Femur (tissue), 1 donor: ENCODE measurements at places on chromosomes 1 and 21.

DNA sequence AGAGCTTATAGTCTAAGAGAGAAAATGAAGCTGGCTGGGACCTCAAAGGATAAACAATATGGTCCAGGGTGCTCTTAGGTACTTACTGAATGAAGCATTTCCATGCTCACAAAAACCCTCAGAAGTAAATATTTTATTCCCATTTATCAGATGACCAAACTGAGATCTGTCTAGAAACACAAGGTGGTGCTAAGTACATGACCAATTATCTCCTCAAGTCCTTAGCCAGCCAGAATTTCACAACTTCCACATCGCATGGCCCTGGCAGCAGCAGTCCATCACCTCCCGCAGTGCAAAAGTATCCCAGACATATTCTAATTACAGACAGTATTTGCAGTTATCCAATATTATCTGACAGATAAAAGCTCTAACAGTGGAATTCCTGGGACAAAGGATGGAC, 321.7 kb upstream of the PROX1 start:
- no peak for DNase-seq

DNA sequence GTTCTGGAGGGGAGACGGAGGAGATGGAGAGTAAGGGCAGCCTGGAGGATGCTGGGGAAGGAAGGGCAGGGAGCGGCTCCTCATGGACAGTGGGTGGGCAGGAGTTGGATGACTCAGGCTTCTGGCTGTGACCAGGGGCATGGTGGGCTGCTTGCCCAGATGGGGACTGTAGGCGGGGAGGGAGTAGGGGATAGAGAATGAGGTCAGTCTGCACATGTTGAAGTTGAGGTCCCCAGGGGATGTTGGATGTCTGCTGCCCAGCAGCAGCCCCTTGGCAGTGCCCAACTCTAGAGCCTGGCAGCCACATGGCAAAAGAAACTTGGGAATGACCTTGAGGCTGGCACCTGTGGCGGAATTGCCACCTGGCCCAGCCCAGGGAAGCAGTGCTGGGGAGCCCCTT, 6.4 kb downstream of the SELENON start:
- DNase-seq: peak; percentile 78

- no peak for DNase-seq
Observed at GRCh38 chr1:36024847-36025246, 59.0 kb upstream of the TEKT2 start.

DNA sequence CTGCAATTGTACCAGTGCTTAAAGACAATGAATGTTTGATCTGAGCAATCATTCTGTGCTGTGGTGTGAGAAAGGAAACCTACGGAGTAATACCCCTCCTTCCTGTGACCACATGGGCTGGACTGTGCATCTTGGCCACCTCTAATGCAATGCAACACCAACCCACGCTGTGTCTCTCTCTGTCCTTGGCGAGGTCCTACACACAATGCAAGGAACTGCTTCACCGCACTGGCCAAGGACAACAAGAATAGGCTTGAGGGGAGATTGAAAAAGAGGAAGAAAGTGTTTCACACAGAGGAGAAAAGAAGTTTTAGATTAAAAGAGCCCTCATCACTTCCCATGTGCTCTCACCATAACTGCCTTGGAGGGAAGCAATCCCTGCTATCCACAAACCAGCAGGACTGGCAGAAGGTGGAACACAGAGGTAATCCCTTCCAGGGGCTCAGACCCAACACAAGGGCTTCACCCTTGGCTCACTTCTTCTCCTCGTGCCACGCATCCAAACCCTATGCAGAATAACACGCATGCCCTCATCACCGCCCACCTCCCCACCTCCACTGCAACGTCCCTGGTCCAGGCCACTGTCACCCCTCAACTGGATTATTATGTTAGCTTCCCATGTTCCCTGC, 112.5 kb upstream of the ERG start:
- DNase-seq: no peak

GRCh38 chr1:206114692-206115640, 2.2 kb downstream of the AVPR1B start:
- no peak for DNase-seq

DNA sequence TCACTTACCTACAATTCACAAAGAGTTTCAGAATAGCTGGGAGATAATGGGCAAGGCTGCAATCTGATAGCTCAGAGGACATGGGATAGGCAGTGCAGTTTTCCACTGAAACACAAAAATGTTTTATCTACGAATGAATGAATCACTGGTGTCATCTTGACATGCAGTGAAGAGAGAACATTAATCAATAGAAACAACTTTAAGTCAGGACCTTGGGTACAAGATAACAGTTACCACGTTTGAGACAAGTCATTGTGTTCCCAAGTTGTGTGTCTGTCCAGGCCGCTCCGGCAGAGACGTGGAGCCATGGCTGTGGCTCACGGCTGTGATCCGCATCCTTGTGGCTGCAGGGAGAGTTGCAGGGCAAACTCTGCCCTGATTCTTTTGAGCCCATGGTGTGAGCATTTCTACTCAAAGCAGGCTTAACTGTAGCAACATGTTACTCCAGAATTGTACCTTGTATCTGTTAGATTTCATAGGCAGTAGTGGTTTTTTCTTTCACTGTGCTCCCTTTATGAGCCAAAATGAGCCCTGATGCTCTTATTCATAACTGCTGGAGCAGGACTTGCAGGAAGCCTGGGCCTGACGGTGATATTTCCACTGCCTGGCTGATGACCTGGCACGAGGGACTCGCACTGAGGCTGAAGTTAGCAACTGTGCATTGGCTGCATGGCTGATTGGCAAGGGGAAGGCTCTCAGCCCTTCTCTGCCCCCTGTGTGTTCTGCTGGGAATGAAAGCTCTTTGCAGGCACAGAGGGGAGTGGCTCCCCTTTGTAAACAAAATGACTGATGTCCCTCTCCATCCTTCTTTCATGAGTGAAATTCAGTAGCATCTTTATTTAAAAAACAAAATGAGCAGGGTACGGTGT, 465.2 kb downstream of the AJAP1 start:
- DNase-seq: no peak

DNA sequence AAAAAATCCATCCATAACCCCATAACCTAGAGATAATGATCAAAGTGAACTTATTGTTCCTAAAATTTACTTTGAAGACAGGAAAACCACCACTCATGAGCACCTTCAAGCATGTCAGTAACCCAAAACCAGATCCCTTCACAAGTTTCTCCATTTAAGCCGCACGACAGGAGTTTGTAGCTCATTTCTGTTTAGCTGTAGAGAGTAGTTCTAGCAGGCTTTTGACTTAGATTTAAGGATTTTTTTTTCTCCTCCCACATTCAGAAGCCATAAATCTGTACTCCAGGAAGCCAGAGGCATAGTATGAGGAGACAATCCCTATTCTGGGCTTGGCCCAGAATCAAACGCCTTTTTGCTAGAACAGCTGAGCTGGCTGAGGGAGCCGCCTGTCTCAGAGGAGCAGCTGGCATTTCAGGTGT, 25.6 kb downstream of the TOMM20 start:
- no peak for DNase-seq

- DNase-seq: no peak
Observed at GRCh38 chr1:221699577-221699976, 42.3 kb downstream of the DUSP10 start.

DNA sequence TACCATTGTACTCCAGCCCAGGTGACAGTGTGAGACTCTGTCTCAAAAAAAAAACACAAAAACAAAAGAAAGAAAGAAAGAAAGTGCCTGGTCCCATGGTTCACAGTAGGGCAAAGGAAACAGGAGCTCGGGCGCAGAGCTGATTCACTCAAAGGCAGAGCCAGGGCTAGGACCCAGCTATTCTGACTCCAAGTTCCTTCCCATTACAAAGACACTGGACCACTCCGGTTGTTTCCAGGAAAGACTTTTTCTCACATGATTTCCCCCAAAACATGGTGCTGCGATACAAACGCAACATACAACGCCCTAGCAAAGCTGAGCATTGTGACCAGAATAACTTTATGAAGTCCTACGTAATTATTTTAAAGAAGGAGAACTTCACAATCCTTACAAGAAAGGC, 10.7 kb downstream of the ABCG1 start:
- no peak for DNase-seq

DNA sequence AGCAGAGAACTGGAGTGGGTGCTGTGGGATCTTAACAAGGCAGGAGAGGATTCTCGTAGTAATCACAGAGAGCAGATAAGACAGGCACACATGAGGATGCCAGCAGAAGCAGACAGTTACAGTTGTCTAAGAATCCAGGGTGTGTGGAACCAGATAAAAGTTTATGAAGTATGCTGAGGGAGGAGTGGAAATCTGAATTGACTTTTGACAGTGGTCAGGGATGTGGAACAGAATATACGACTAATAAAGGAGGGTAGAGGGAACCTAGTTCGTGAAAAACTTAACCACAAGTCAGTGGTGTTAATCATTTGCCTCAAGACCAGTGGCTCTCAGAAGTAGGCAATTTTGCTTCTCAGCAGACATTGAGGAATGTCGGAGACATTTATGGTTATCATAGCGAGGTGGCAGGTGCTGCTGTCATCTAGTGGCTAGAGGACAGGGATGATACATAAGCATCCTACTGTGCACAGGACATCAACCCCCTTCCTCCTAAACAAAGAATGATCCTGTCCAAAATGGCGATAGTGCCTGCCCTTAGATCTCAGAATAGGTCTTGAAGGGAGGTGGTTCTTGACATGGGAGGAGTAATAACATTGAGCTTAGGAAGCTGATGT, 3.0 kb downstream of the LRRC8D start:
- no peak for DNase-seq

DNA sequence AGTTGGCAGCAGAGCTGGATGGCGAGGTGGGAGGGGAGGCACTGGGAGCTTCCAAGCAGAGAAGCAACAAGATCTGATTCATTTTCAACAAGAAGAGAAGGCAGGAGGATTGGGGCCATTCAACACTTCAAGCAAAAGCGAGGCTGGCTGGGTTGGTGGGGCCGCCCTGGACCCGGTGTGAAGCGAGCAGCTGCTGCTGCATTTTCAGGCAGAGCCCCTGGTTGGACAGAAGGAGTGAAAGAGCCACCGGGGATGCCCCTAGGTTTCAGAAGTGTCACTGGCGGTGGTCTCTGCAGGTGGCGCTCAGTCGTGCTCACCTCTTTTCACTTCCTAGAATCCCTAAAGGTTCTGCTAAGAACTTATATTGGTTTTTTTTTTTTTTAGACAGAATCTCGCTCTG, 18.0 kb downstream of the SLC2A7 start:
- no peak for DNase-seq

GRCh38 chr1:194813096-194813495, 1626.7 kb upstream of the B3GALT2 start:
- no peak for DNase-seq

GRCh38 chr1:85898861-85899260, 190.6 kb upstream of the ZNHIT6 start:
- DNase-seq: no peak

- DNase-seq: no peak
Observed at GRCh38 chr21:20108976-20109540, 889.2 kb upstream of the NCAM2 start.

GRCh38 chr1:161747801-161748200, 1.8 kb upstream of the DUSP12 start:
- DNase-seq: no peak

- peak; percentile 17 for DNase-seq
Observed at GRCh38 chr1:21829294-21829693, 17.2 kb downstream of the LDLRAD2 start.

DNA sequence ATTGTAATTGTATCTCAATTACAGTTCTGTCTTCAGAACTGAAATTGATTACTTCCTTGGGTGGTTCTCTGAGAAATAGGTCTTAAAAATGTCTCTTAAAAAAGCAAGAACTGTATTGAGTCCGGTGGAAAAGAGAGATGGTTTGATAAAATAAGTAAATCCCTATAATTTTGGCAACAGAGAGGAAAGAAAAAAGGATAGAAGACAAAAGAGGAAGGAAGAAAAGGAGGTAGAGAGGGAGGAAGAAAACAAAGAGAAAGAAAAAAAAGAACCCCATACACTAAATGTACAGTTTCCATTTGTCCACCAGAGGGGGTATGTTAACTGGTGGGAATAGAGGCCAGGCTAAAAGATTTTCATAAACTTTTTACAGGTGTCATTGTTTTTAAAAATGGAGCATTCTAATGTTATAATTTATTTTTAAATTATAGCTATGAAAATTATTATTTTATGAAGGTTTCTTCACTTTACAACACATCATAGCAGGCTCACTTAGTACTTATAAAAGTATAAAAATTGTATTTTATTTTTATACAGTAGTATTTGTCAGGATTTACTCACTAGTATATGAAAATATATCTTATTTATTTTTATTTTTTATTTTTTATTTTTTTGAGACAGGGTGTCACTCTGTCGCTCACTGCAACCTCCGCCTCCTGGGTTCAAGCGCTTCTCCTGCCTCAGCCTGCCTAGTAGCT, 2.1 kb upstream of the UBE2T start:
- no peak for DNase-seq

GRCh38 chr1:181656491-181656890, 173.2 kb downstream of the CACNA1E start:
- DNase-seq: no peak

GRCh38 chr1:178954325-178954690, 71.4 kb upstream of the FAM20B start:
- no peak for DNase-seq

GRCh38 chr1:43272161-43272560, 2.4 kb downstream of the TMEM125 start:
- DNase-seq: no peak

DNA sequence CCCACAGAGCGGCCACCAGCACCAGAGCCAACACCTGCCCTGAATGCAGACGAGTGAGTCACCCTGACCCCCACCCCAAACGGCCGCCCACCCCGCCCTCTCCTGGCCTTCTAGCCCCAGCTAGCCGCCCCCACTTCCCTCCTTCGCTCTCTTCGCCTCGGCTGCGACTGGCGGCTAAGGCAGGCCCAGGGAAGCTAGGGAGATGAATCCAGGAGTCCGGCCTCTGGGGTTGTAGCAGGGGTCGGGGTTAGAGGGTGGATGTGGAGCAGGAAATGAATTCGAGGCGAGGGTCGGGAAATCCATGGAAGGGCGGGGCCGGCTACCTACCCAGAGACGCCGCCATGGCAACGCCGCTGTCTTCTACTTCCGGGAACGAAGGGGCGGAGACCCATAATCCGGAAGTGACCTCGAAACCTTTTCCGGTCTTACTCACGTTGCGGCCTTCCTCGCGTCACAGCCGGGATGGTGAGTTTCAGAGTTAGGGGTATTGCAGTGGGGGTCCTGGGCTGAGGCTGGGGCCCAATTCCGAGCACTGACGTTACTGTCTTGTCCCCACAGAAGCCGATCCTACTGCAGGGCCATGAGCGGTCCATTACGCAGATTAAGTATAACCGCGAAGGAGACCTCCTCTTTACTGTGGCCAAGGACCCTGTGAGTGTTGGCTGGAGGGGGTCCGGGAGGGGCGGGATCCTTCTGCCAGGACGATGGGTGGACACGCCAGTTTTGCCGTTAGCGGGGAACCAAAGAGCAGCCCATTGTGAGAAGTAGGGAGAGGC, at the start of the genes EIF3I and TMEM234:
TSS of gene EIF3I (plus strand) at position 428 of the 776 bp plus-strand sequence. CDS start at position 463, 35 bp downstream.
TSS of gene TMEM234 (minus strand) at position 374 of the 776 bp plus-strand sequence. CDS start at position 343, 31 bp downstream.
- peak; percentile 96 for DNase-seq

DNA sequence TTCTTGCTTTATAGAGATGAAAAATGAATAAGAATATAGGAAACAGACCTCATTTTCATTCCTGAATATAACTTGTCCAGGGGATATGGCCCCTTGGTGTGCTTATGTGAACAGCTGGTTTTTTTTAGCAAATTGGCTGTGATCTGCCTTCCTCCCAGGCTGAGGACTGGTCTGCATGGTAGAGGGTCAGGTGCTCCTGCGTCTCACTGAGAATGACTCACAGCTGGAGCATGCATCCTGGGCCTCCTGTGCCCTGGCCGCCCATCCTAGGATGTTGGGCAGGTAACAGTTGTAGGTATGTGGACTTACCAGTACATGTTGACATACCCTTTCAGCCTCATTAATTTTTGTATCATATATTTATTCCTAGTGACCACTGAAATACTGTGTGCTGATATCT, 29.8 kb downstream of the AGT start:
- DNase-seq: no peak
